ENCODE measurements at places on chromosomes 13 and 19.
A peak's percentile ranks its signal among the peaks of the same experiment; 100 is the strongest.

GRCh38 chr19:11887234-11887610 is 360 bp upstream of the ZNF69 start:
- DNase-seq = no peak

GRCh38 chr13:71481046-71481445 is 386.0 kb downstream of the DACH1 start:
- DNase-seq = no peak

DNA sequence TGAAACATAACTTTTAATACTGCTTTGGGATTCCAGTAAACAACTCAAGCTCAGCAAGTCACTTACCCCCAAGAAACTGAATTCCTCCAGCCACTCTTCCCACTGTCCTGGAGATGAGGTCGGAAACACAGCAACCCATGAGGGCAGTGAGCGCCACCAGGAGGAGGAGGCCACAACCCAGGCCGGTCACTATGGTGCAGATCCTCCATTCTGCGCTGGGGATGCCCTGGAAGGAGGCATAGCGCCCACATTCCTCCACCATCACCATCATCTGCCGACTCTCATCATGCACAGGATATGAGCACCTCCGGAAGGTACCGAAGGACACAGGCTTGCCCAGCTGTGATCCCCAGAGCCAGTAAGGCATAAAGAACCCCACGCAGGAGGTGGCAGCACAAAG is 2.2 kb downstream of the LHFPL6 start:
- peak; percentile 72 for DNase-seq

DNA sequence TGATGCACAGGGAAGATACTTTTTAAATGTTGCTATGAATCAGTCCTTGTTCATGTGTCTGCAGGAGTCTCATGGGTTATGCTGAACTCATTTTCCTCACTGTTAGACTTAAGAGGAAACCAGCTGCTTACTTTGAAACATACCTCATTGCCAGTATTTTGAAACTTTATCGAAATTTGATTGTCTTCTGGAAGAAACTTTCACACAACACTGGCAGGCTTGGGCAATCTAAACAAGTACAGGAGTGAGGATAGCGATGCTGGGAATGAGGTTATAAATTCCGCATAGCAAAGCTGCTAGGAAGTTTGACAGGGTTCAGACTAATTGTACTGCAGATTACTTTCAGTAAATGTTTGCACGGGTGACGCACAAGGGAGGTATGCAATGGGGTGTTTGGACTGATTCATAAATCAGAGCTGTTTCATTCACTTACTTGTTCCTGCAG is 245.7 kb downstream of the DNAJC15 start:
- peak; percentile 68 for DNase-seq

GRCh38 chr19:44810234-44811121 is 1.6 kb downstream of the BCAM start:
- DNase-seq = no peak

- DNase-seq = no peak
Observed at GRCh38 chr13:105783261-105783660, 752.2 kb downstream of the EFNB2 start.

DNA sequence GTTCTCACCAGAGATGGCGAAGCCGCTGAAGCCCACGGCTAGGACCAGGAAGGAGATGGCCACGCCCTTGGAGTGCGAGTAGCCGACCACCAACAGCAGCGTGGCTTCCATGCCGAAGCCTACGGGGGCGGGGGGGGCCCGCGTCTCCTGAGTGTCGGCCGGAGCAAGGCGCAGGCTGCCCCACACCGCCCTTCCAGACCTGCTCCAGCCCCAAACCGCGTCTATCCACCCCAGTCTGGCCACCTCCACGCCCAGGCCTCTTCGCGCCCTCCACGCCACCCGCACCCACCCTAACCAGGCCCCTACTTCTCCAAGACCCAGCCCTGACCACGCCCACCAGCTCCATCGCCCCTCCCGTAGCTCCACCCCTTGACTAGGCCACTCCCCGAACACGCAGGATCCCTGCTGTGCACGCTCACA is 6.2 kb downstream of the GFY start:
- no peak for DNase-seq
